HFF-Myc (cell line): ENCODE measurements at places on chromosomes 3 and 15.

- DNase-seq, result no peak
Observed at GRCh38 chr3:44001072-44001471, 240.6 kb upstream of the TOPAZ1 start.

DNA sequence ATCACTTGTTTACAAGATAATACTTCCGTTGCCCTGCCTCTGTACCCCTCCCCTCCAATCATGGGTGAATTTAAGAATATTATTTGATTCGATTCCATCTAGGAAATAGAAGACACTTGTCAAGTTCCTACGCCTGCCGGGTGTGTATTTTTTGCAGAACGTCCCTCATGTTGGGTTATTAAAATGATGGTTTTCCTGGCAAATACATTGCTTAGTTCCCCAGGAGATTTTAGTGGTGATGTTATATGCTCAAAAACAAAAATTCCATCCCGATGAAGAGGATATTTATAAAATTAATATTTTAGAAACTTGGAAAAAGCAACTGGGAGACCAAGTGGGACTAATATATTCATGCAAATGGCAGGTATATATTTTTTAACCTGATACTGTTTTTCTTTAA lies 548.4 kb downstream of the EDEM1 start:
- no peak for DNase-seq

DNA sequence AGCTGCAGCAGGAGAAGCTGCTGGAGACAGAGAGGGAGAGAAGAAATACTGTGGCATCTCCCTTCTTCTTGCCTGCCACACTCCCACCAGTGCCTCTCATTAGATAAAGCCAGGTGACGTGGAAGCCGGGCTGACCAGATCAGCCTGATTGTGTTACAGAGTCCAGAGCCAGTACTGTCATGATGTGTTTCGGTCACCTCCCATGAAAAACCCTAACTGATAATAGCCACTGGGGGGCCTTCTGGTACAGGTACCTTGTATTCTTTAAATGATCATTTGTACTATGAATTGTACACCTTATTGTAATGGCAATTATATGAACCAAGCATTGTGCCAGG lies 125.8 kb upstream of the TMEM108 start:
- no peak for DNase-seq

DNA sequence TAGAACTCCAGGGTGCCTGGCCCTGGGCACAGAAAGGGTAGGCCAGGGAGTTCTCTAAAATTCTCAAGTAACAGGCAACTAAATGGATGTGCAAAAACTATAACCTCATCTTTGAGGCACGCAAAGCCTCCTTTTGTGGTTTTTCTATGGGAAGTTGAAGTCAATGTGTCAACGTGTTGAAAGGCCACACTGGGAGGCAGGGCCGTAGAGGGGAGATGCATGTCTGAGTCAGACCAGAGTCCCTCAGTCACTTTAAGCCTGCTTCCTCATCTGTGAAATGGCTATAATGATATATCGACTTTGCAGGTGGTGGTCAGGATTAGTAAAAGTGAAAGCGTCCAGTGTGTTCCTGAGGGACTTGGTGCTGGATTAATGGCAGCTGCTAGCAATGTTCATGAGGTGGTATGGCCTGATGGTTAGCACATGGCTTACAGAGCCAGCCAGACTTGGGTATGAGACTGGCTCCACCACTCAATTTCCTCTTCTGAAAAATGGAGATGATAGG lies 17.0 kb downstream of the TGM5 start:
- DNase-seq, result no peak

DNA sequence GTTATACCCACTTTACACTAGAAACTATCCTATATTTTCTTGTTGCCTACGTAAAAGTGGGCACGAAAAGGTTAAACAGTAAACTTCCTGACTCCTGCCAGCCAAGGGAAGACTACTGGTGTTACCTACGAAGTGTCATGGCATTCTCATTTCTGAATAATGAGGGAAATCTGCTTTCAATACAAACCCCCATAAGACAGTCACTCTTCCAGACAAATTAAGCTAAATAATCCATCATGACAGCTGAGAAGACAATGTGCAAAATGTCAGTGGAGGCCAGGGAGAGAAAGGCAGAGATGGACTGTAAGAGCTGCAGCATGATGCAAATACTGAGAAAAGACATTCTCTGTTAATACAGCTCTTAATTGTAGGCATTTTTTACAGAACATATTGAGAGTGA lies 136.5 kb downstream of the SERPINI1 start:
- DNase-seq, result no peak

- DNase-seq, result no peak
Observed at GRCh38 chr3:185087419-185087818, 65.4 kb downstream of the C3orf70 start.

DNA sequence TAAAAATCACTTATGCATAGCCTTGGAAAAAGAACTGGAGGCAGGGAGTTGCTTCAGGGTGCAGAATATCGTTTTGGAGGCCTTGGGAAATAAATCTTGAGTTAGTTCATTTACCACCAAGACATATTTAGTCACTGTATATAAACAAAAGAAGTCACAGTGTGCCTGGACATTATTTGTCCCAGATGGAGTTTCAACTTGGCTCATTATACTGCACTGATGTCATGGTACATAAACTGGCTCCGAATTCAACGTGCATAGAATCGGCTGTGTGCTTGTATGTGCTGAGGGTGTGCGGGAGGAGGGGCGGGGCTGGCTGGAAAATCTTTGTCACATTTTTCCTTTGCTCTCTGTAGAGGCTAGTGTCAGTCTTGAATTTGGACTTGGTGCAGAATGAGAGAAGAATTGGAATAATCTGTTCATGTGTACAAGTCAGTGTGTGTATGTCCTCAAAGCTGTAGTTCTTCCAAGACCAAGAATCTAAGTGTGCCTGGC lies 86.6 kb downstream of the FNDC3B start:
- DNase-seq, result peak; percentile 86

GRCh38 chr3:111861391-111861790 lies 2.3 kb downstream of the PHLDB2 start:
- no peak for DNase-seq

- DNase-seq, result no peak
Observed at GRCh38 chr15:77013776-77014131, 18.8 kb downstream of the PSTPIP1 start.

- DNase-seq, result no peak
Observed at GRCh38 chr3:57889807-57890206, 118.4 kb upstream of the FLNB start.

DNA sequence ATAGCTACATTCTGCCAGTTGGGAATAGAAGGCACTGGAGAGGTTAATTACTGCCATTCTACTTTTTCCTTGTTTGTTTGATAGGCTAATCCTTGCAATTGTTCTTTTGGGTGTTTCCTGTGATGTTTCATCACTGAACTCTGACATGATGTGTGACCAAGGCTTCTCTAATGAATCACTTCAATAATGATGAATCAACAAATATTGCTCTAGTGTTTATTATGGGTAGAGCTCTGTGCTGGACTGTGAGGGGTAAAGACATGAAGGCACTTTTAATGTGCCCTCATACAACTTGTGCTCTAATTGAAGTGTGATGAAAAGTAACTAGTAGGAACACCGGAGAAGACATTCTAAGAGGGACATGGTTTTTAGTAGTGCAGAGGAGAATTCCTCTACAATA lies 233.6 kb downstream of the WDR72 start:
- DNase-seq, result no peak

DNA sequence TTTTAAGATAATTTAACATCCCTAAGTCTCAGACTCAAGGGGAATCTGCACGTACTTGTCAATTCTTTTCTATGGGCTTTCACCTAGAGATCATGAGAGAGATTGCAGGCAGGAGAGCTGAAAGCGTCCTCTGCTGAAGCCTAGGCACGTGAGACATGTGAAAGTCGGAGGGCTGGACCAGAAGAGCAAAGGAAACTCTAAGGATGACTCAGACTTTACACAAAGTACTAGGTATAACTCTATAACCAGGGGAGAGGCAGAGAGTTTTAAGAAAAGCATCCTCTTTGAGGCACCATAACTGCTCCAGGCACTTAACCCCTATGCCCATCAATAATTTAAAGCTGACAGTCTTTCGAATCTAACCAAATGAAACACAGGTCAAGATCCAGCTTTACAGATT lies 436.6 kb downstream of the VGLL3 start:
- no peak for DNase-seq

- no peak for DNase-seq
Observed at GRCh38 chr15:67680641-67681040, 138.1 kb downstream of the MAP2K5 start.

- no peak for DNase-seq
Observed at GRCh38 chr3:39542588-39542988, 75.1 kb downstream of the MOBP start.

- no peak for DNase-seq
Observed at GRCh38 chr3:35678643-35679161, 39.4 kb downstream of the ARPP21 start.

DNA sequence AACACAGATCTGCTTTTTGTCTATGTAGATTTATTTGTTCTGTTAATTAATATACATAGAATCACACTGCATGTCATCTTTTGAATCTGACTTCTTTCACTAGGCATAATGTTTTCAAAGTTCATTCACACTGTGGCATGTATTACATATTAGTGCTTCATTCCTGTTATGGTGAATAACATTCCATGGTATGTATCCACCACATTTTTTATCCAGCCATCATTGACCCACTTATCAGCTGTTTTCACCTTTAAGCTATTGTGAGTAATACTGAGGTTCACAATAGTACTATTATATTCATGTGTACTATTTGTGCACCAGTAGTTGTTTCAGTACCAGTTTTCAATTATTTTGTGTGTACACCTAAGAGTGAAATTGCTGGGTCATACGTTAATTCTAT lies 230.6 kb upstream of the CNTN3 start:
- no peak for DNase-seq

GRCh38 chr3:104604326-104605010 lies 762.2 kb upstream of the ALCAM start:
- DNase-seq, result peak; percentile 3

GRCh38 chr15:52481915-52482314 lies 46.8 kb downstream of the MYO5A start:
- peak; percentile 69 for DNase-seq

DNA sequence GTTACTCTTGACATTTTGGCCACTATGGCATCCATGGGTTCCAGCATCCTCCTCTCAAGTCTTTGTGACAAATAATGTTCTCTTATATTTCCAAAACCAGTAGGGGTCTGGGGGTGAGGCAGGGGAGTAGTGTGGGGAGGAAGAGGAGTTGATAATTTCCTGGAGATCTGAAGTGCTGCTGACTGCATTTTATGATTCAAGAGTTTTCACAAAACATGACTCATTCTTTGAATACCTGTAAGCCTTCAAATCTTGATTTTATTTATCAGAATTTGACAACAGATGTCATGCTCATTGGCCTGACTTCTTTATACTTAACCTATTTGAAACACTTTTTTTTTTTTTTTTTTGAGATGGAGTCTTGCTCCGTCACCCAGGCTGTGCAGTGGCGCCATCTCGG lies 98.8 kb upstream of the PLXND1 start:
- no peak for DNase-seq

DNA sequence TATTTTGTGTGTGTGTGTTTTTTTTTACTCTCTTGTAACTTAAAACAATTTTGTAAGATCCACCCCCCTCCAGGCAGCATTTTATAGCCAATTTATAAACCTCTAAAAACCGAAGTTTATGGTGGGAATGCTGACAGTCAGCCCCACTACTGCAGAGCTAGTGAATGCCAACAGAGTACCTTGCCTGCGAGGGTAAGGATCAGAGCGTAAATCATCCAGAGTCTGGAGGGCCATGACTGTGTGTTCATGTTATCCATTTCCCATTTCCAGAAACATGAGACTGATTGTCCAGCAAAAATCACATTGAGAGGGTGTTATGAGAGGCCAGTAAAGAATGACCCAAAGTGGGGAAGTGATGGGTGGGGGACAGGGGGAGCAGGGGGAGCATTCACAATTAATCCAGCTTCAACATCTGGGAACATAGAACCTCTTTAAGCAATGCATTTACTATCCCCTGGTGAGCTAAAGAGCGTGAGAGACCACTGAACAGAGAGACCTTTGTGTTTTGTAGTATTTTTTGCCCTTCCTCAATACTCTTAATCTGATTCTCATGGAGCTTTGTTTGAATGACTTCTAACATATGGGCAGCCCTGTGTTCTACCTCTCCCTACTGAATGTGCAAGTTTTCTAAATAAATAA lies 464.5 kb downstream of the RBMS3 start:
- no peak for DNase-seq

- DNase-seq, result no peak
Observed at GRCh38 chr15:88345962-88346361, 89.4 kb upstream of the NTRK3 start.

- no peak for DNase-seq
Observed at GRCh38 chr3:57956119-57956832, 51.9 kb upstream of the FLNB start.

GRCh38 chr3:52407779-52408178 lies 37.1 kb downstream of the SEMA3G start:
- no peak for DNase-seq

GRCh38 chr3:167406876-167407492 lies 26.9 kb upstream of the ZBBX start:
- DNase-seq, result no peak

- peak; percentile 32 for DNase-seq
Observed at GRCh38 chr15:44066211-44066827, 128.8 kb downstream of the FRMD5 start.

GRCh38 chr15:43194795-43195194 lies 9.6 kb downstream of the CCNDBP1 start:
- no peak for DNase-seq

DNA sequence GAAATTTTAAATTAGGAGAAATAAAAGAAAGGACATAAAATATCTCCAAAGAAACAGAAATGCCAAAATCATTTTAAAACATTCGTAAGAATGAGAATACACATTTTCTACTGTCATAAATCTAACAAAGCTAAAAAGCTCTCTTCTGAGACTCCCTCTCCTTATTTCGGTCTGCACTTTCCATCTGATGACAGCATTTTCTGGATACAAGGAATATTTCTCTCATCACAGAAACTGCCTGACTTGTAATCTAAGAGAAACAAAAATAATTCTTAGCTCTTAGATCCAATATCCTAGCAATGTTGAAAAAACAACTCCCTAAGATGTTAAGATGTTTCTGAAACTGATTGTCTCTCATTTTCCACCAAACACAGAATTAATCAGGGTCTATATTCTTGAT lies 93.5 kb downstream of the PEAK1 start:
- no peak for DNase-seq

DNA sequence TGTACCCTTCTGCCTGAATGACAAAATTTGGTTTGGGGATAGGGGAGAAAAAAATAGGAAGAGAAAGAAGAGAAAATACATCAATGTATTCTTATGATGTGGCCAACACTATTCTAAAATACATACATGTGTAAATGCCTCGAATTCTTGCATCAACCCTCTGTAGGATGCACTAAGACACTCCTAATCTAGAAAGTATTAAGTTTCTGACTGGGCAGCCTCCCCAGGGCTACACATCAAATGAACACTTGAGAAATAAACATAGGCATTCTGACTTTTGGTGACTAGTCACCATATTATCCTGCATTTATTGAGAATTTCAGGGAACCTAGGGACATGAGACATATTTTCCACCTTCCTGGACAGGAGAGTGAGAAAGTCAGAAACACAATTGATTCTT lies 109.2 kb downstream of the CPNE4 start:
- no peak for DNase-seq
